Neural progenitor cell (in vitro differentiated cells): ENCODE measurements at places on chromosomes 2 and 18. TPM values are rescaled to one million over a fixed set of nuclear protein-coding genes. Genes with fewer than 3 reads are reported as not detected.

DNA sequence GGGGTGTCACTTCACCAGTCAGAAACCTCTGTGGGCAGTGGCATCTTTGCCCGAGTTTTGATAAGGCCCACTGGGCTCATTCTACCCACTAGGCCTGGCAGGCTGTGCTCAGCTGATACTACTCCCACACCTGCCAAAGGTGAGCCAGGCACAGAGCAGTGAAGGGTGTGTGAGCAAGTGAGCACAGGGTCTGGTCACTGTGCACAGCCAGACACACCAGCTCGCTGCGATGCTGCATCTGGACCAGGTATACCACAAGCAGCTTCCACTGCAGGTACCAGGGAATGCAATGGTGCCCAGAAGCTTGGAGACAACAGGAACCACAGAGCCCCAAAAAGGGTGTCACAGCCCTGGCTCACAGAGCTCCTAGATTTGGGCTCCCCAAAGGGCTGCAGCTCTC is 40.6 kb upstream of the CBLN2 start:
- no peak for DNase-seq

GRCh38 chr2:67954093-67954748 is 108.6 kb downstream of the C1D start:
- DNase-seq, result no peak

DNA sequence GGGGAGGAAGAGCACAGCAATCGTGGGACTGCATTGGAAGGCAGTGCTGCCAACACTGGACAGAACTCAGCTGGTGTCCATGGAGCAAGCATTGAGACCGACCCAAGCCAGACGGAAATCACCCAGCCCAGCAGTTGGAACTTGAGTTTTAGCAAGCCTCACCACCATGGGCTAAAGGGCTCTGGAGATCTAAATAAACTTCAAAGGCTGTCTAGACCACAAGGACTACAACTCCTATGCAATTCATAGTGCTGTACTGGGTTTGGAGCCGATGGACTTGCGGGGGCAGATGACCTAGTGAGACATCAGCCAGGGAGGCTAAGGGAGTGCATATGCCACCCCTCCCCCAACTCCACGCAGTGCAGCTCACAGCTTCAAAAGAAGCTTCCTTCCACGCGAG is 243.6 kb upstream of the SLC39A10 start:
- no peak for DNase-seq

- no peak for DNase-seq
Observed at GRCh38 chr2:167254721-167255120, 366.4 kb downstream of the XIRP2 start.

DNA sequence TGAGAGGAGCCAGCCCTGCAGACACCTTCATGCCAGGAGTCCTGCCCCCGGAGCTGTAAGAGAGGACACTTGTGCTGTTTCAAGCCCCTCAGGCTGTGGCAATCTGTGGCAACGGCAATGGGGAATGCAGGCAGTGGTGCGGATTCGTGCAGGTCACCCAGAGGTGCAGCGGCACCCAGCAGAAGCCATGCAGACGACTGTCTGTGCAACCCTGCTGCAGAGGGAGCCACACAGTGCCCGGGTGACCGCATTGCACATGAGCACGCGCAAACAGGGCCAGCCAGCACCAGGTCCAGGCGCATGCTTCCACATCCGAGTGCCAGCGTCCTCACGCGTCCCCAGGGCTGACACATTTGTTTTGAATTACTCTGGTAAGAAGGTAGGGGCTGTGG is 84.8 kb upstream of the GPC1 start:
- no peak for DNase-seq

KIF1A gene
- total RNA-seq, result 29.9 and 41.1 TPM in 2 replicates

- no peak for DNase-seq
Observed at GRCh38 chr2:170950221-170950761, 21.2 kb downstream of the GORASP2 start.

SPP2 gene
- not detected in 2 replicates for total RNA-seq

- no peak for DNase-seq
Observed at GRCh38 chr2:43125090-43125998, 101.1 kb downstream of the ZFP36L2 start.
